ENCODE measurements at places on chromosomes 7 and 10.
A peak's percentile ranks its signal among the peaks of the same experiment; 100 is the strongest.

GRCh38 chr10:71084061-71084817, 128.1 kb upstream of the UNC5B start:
- DNase-seq = no peak

DNA sequence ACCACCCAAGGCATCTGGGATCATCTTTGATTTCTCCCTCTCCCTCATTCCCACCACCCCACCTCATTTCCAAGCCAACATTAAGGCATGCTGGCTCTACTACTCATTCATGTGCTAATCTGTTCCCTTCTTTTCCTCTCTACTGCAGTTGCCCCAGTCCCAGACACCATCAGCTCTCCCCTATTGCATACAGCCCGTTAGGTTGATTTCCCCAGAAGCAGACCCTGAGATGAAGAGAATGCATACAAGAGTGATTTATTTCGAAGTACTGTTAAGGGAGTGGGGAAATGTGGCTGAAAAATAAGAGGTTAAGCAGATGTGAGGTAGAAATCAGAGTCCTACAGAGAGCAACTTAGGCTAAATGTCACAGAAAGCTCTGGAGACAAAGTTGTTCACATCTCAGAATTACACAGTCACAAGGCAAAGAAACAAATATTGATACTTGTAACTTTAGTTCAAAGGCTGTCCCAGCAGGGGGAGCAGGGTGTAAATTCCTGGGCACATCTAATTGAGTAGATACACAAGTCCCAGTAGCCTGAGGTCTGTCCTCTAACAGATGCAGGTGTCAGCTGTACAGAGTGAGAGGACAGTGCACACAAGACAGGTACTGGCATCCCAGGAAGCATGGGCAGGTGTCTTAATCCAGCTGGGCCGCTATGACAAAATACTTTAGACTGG, 20.9 kb downstream of the AKR1D1 start:
- no peak for DNase-seq

DNA sequence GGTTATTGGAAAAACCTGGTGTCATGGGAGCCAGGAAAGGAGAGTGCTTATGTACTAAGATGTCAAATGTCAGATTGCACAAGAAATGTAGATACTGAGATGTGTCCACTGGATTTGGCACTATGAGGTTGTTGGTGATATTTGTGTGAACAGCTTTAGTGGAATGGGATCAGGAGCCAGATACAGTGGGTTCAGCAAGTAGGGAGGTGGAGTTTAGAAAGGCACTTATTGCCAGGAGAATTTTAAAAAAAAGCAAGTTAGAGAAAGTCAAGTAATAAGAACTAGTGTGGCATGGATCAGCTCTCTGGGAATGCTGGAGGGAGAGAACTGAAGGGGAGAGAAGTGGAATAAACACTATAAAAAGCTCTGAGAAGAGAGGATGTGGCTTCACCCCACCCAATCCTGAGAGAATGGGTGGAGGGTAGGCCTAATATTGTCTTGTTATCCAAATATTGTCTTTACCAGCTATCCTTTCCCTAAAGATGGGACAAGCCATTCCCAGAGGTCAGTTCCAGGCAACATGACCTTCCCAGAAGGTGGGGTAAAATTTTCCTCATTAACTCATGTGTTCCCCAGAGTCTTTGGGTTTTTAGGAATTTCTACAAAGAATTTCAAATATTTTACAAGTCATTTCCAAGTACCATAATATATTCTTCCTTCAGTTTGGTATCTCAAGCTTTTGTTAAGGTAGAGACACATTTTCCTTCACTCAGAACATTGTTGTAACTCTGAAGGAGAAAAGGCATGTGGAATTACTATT, 42.3 kb downstream of the ENTPD1 start:
- DNase-seq = no peak

DNA sequence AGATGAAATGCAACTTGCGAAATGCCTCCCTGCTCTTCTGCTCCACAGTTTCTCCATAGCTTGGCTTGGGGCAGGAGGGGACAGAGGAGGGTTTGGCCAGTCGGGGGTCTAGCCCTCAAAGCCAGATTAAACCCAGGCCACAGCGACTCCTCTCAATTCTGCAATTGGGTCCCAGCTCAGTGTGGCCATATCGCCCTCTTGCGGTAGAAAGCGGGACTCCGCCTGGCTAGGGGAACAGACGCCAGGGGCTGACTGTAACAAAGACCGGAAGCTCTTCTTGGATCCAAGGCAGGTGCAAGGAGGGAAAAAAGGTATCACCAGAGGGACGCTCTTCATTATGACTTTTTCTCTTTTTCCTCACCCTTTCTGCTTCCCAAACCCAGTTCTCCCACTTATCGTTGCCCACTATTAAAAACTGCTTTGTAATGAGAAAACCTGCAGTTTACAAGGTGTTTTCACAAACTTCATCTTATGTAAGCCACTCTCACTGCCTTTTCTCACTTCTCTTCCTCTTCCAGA, 36.6 kb upstream of the TNPO3 start:
- peak; percentile 82 for DNase-seq

- DNase-seq = no peak
These were observed 16.0 kb downstream of the WAC start for GRCh38 chr10:28548781-28549498.

GRCh38 chr7:93399642-93400041, 167.5 kb downstream of the VPS50 start:
- no peak for DNase-seq

- DNase-seq = no peak
These were observed 25.0 kb upstream of the FZD1 start for GRCh38 chr7:91239171-91239604.

DNA sequence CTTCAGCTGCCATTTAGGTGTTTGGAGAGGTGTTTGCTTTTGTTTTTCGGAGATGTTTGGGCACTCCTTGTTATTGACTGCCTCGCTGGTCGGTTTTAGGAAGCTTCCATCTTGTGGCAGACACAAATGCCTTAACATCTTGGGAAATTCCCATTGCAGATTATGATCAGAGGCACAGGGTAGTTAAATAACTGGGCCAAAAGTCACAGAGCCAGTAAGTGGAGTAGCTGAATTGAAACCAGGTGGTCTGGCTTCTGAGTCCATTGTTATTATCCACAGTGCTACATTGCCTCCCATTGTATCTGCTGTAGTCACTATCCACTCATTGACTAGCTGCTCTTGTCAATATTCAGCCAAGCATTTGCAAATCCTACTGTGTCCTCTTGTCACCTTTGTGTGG, 138.2 kb upstream of the PLPP4 start:
- no peak for DNase-seq

GRCh38 chr7:150966002-150966401, 12.1 kb downstream of the KCNH2 start:
- no peak for DNase-seq

All from naive B cell (primary cell).